Gastroesophageal sphincter (tissue), 4 donors: ENCODE measurements at places on chromosomes 6 and 20.

DNA sequence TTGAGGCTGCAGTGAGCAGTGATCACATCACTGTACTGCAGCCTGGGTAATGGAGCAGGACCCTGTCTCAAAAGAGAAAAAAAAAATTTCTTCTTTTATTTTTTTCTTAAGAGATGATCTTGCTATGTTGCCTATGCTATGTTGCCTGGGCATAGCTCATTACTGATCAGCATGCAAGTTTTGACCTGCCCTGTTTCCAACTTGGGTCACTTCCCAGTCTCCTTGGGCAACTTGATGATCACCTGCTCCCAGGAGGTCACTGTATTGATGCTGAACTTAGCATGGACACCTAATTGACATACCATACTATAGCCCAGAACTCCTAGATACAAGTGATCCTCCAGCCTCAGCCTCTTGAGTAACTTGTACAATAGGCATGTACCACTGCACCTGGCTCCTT lies 30.7 kb upstream of the NANP start:
- H3K4me3 ChIP-seq, result no peak overlapping the region
- H3K27ac ChIP-seq, result no peak overlapping the region
- no peak for ATAC-seq
- no peaks in the 10 kb centered on the region for H3K4me1 ChIP-seq
- H3K36me3 ChIP-seq, result peaks cover 19% of the 10 kb centered on the region

- no peak for ATAC-seq
- H3K4me1 ChIP-seq, result peaks cover 7% of the 10 kb centered on the region
- H3K27me3 ChIP-seq, result peaks cover 6% of the 10 kb centered on the region
- no peak overlapping the region for H3K27ac ChIP-seq
These were observed 176.4 kb upstream of the MYLIP start for GRCh38 chr6:15952231-15953151.

DNA sequence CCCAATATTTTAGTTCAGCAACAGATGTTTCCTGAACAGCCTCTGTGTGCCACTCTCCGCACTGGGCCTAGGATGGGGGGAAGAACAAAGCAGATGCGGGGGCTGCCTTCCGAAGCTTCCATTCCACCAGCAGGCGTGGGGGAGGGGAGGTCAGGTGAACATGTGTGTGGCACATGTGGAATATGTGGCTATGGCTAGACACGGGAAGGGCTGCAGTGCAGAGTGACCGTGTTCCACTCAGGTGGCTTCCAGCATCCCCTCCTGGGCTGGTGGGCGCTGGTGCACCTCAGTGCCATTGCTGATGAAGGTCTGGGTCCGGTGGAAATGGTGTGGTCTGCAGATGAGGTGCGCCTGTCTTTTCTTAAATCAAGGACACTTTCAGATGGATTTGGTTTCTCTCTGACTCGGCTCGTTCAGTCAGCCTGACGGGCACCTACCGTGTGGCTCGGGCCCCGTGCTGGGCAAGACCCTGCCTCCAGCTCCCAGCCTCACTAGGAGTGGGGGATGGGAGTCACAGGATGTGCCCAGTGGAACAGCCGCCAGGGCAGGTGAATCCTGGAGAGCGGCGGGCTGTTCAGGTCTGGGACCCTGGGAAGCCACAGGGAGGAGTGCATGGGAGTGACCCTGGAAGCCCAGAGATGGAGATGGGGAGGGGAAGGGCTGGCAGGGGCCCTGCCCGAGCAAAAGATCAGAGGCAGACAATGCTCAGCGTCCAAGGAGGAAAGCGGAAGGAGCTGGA lies 111.0 kb downstream of the SYCP2 start:
- no peaks in the 10 kb centered on the region for H3K36me3 ChIP-seq
- H3K27me3 ChIP-seq, result peaks cover 10% of the 10 kb centered on the region
- H3K4me3 ChIP-seq, result no peak overlapping the region
- no peak for ATAC-seq

- H3K4me3 ChIP-seq, result no peak overlapping the region
- H3K27me3 ChIP-seq, result no peaks in the 10 kb centered on the region
- H3K4me1 ChIP-seq, result no peaks in the 10 kb centered on the region
- no peak overlapping the region for H3K27ac ChIP-seq
- no peaks in the 10 kb centered on the region for H3K36me3 ChIP-seq
- no peak for ATAC-seq
These were observed 133.1 kb upstream of the PCSK2 start for GRCh38 chr20:17093782-17094181.

DNA sequence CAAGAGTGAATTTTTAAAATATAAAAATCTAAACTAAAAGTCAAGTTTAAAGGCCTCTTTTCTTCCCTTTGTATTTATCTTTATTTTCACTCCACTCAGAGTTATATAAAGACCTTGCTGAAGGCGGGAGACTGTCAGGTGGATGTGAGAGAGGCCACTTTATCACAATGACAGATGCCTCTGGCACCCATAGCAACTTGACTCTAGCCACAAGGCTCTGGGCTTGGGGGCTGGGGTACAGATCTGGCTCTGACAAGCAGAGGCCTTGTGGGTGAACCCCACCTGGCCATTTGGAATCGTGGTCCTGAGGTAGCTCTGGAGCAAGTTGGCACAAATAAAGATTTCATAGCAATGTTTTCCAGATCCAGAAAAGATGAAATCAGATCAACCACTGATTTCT lies 417.2 kb downstream of the RFPL4B start:
- H3K27ac ChIP-seq, result no peak overlapping the region
- H3K4me1 ChIP-seq, result no peaks in the 10 kb centered on the region
- ATAC-seq, result no peak
